ENCODE measurements at places on chromosomes 3 and 15.

- no peak for DNase-seq
Measured at GRCh38 chr15:92158426-92158825, 235.3 kb upstream of the ST8SIA2 start.

DNA sequence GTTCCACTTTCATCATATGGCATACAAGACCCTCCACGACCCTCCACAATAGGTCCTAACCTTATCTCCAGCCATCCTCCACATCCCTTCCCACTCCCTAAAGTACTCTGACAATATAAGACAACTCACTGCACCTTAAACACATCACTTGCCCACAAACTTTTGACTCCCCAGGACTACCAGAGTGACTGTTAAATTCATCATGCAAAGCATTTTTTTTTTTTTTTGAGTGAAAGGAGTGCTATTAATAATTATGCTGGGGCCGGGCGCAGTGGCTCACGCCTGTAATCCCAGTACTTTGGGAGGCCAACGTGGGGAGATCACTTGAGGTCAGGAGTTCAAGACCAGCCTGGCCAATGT lies 55.8 kb downstream of the OSBPL10 start:
- DNase-seq = no peak

GRCh38 chr3:102235679-102236078 lies 199.1 kb upstream of the ZPLD1 start:
- DNase-seq = no peak

GRCh38 chr3:187942658-187943241 lies 197.5 kb upstream of the BCL6 start:
- no peak for DNase-seq

DNA sequence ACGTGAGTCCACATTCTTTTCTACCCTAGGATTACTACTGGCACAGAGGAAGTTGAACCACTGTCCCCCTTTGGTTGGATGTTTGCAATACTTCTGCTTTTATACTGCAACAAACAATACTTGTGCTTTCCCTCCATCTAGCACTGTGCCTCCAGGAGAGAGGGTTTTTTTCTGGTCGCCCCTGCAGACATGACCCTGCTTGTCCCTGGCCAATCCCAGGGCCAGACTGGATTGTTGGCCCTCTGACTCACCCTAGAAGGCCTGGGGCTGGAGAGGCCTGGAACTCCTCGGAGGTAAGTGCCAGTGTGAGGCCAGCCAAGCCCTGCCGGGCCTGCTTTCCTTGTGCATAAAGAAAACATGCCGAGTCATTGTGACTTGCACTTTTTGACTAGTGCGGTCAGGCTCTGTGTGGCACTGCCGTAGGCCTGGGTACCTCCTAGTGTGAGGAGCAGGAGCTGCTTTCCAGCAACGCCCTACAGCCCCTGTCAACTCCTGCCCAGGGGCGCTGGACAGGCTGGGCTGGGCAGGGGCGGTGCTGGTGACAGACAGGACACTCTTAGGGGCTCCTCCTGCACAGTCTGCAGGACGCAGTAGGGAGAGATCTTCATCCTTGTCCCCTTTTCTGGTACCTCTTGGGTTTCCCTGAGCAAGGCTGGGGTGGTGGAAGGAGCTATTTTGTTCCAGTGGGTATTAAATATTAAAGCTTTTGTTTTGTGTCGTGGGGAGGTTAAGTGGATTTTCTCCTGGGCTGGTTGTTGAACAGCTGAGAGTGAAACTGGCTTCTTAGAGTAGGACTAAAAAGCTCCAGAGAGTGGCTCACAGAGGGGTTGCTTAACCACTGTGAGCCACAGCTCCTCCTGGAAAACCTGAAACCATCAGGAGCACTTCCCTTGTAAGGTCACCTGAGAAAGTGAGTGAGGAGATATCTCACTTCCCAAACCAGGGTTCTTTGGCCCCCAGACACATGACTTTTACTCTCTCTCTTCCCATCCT lies 14.4 kb upstream of the TKT start:
- no peak for DNase-seq

- no peak for DNase-seq
Measured at GRCh38 chr3:195876297-195877064, 31.9 kb downstream of the TNK2 start.

- no peak for DNase-seq
Measured at GRCh38 chr3:152376351-152377183, 107.8 kb downstream of the MBNL1 start.

- DNase-seq = no peak
Measured at GRCh38 chr3:115861166-115861733, 237.9 kb downstream of the GAP43 start.

DNA sequence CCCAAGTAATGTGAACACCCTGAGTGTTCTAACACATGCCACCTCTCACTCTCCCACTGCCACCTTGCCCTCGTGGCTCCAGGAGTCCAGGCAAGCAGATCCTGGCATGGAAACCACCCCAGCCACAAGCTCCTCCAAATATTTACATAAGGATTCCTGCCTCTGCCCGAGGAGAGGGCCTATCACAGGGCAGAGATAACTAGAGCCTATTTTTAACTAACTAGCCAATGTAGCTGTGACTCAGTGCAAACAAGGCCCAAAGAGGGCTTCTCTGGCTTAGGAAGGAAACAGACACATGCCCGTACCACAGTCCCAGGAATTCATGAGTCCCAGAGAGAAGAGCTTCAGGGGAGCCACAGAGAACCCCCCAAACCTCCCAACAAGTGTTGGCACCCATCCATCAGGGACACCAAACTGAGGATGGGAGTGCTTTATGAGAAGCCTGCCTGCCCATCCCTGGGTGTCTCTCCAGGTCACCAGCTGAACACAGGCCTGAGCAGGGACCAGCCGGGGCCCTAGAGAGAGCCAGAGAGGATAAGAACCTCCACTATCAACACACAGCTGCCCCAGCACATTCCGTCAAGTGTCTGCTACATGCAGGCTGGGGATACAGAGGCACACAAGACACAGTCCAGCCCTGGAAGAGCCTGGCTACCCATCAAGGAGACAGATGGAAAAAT lies 9.2 kb downstream of the FYCO1 start:
- DNase-seq = no peak

GRCh38 chr3:5195605-5196004 lies 8.1 kb downstream of the EDEM1 start:
- no peak for DNase-seq

DNA sequence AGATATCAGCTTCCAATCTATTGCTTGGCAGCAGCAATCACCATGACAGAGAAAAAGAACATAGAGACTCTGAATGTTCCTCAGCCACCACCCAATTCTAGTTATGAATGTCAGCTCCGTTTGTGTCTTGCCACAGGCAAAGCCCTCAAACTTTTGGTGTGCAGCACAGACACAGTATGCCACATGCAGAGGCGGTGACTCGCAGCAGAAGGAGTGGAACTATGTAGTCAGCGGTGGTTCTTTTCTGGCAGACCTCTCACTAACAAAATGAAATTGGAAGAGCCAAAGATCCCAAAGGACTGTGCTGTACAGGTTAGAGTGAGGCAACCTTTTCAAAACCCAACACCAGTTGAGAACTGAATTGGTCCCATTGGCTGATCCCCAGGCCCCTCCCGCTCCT lies 220.9 kb downstream of the SLC9A9 start:
- no peak for DNase-seq

DNA sequence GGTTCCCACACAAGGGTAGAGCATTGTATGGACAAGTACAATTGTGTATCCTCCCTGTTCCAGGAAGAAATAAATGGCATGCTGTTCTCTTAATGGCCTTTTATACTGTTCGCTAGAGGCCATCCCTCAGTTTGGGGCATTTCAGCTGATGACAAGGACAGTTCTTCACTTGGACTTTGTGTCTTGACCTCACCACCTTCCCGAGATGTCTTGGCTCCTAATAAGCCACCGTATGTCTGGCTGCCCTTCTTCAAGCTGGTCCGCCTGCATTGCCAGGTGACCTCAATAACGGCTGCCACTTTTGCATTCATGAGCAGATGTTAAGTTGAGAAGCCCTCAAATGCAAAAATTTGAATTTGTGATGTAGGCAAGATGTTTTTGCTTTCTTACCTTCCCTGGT lies 24.1 kb downstream of the ZBTB38 start:
- no peak for DNase-seq

GRCh38 chr3:153600896-153601295 lies 438.9 kb downstream of the RAP2B start:
- no peak for DNase-seq

GRCh38 chr3:127535106-127535785 lies 55.3 kb downstream of the TPRA1 start:
- no peak for DNase-seq

DNA sequence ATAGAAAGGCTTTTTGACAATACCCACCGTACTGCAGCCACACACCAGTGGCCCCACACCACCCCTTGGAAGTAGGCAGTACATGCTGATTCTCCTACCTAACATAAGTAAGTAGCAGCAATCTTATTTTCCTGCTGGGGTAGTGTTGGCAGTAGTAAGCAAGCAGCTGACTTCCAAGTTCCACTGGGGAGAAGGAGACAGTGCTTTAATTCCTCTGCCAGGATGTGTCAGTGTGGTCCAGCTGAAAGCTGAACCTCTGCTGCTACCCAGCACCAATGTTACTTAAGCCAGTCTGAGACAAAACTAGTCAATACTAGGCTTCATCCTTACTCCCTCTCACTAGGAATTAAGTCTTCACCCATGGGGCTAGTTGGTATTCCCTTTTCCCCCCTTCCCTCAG lies 74.7 kb downstream of the DZIP3 start:
- DNase-seq = no peak

DNA sequence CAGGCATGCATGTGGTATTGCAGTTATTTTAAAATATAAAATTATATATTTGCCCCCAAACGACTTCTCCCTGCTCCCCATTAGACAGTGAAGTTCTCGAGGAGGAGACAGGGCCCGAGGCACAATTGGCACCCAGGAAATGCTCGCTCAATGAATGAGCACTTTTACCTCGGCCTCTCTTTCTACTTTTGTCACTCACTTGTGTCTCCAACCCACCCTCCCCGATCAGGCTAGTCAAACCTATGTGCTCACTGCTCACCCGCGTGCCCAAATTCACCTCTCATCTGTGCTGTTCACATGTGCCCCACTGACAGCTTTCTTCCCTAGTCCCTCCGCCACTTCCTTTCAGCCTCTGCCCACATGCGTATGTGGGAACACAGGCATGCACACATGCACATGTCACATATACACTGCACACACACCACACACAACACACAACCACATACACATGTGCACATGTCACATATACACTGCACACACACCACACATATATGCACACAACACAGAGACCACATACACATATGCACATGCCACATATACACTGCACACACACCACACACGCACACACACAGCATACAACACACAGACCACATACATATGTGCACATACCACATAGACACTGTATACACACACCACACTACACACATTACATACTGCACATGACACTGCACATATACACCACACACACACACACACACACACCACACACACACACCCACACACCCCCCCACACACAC lies 46.3 kb upstream of the DLG1 start:
- DNase-seq = no peak

- no peak for DNase-seq
Measured at GRCh38 chr3:156535162-156535627, 19.7 kb downstream of the SSR3 start.

- no peak for DNase-seq
Measured at GRCh38 chr3:99895131-99895696, 77.6 kb downstream of the CMSS1 start.

DNA sequence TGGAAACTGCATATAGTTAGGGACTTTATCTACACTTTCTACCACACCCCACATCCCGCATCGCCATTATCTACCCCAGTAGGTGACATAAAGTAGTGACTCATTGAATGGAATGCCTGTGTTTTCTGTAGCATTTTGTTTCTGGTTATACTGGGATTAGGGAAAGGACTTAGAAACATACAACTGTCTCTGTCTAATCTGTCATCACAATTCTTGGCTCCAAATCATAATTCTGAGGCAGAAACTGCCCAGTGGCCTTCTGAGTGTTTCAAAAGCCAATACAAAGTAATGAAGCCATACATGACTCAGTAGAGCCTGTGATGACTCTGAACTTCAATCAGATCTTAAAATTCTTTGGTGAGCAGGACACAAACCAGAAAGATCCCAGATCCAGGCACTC lies 115.7 kb upstream of the CHRM5 start:
- no peak for DNase-seq

DNA sequence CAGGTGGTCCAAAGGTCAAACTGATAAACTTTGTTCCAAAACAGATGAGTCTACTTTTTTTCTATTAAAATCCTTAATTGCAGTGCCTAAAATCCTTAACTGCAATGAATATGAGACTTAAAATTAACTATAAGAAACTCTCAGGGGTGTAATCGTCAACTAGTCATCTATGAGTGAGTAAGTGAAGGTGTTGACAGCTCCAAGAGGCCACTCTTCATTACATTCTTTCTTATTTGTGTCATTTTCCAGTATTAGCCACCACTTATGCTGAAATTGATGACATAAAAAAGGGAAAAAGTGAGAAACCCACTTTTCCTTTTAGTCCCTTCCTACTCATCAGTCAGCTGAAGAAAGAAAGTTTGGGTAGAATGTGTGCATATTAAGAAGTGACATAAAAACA lies 12.6 kb upstream of the NPAP1 start:
- no peak for DNase-seq

DNA sequence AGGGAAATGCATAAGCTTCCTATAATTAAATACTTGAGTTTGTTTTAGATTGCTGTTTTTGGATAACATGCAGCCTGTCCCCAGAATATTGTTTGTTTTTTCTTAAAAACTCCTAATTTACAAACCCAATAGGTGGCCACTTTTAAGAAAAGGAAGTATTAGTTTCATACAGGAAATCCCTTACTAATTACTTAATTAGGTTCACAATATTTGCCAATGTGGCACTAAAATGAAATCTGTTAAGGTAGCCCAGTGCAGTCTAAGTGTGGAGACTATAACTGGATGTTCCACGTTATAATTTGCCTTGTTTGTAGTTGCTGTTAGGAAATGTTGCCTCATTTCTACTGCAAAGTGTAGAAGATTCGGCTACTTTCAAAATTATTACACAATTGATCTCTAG lies 195.8 kb downstream of the BBX start:
- DNase-seq = no peak

DNA sequence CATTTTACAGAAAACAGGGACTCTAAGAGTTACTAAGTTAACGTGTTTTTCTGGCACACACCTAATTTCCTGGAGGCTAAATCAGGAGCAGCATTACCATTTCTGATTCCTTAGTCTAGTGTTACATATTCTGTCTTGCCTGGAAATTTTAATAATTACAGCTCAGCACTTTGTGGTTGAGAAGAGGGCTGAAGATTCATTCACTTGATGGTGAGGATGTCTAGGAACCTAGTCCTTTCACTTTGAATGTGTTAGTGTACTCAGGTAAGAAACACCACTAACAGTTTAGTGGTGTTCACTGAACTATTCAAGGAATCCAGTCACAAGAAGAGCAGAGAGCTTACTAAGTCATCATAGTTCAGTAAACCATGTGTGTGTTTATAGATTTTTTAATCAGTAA lies 102.8 kb downstream of the STT3B start:
- DNase-seq = no peak

- DNase-seq = no peak
Measured at GRCh38 chr3:48848816-48849515, 1.3 kb upstream of the PRKAR2A start.

DNA sequence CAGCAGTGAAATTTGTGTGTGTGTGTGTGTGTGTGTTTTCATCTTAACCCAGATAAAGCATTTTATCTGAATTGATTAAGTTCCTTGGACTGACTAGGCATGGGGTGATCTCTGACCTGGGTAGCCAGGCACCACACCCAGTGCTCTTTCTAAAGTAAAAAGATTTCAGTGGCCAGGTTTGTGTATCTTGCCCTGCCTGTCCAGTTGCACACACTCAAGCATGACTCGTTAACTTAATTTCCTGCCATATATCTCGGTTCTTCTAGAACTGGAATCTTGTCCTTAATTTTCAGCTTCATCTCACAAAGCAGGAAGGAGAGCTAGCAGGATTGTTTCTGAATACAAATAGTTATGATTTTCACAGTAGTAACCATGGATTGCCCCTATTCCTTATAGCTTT lies 17.0 kb downstream of the TM4SF18 start:
- DNase-seq = no peak

Measured in NCI-H1417 treated with DMSO at 0.1 percent for 48 hours (cell line).